Daoy (cell line): ENCODE measurements at places on chromosomes 13 and 19. TPM values are rescaled to one million over a fixed set of nuclear protein-coding genes. Genes with fewer than 3 reads are reported as not detected.

Gene BRME1
- 2.1 and 7.9 TPM in 2 replicates for total RNA-seq

Gene UBE2L5
- not detected in 2 replicates for total RNA-seq

Gene CARD8
- 13.2 and 14.2 TPM in 2 replicates for total RNA-seq

Gene ZNF577
- total RNA-seq: 4.9 and 5.7 TPM in 2 replicates

Gene BCL2L12
- total RNA-seq: 15.5 and 18.1 TPM in 2 replicates

Gene FSD1
- total RNA-seq: 28.3 and 47.4 TPM in 2 replicates

Gene FXYD3
- not detected in 2 replicates for total RNA-seq

Gene SELENOV
- total RNA-seq: 0.57 and 6.3 TPM in 2 replicates

Gene PTH2
- total RNA-seq: not detected in 2 replicates
